ENCODE measurements at places on chromosomes 11 and 22. TPM values are rescaled to one million over a fixed set of nuclear protein-coding genes. Genes with fewer than 3 reads are reported as not detected.

PHOX2A gene
- not detected for polyA plus RNA-seq

MOB2 gene
- 29.7 TPM for polyA plus RNA-seq

EXPH5 gene
- 1.0 TPM for polyA plus RNA-seq

RIBC2 gene
- polyA plus RNA-seq = 0.20 TPM

CHCHD10 gene
- 36.7 TPM for polyA plus RNA-seq

CAVIN3 gene
- polyA plus RNA-seq = not detected

GRIA4 gene
- not detected for polyA plus RNA-seq

SLC22A8 gene
- polyA plus RNA-seq = not detected

DNA sequence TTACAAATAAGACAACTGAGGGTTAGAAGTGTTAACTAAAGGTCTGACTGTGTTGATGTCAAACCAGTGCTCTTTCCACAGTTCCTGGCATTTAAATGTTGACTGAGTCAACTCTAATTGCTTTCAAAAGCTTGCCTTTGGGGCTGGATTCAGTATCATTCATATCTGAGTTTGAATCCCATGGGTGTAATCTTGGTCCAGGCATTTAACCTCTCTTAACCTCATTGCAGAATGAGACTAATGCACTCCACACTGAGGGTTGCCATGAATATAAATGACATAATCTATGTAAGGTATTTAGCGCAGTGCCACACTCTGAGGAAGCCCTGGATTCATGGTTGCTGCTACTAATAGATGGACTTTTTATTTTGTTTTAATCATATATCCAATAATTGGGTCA, 274.3 kb downstream of the DDX10 start:
- no peaks in the 10 kb centered on the region for H3K27me3 ChIP-seq
- H3K4me1 ChIP-seq = no peaks in the 10 kb centered on the region
- DNase-seq = no peak
- peaks cover 25% of the 10 kb centered on the region for H3K36me3 ChIP-seq

GRCh38 chr22:17087498-17088131, 2.8 kb downstream of the IL17RA start:
- peaks cover 42% of the 10 kb centered on the region for H3K4me1 ChIP-seq
- peak; percentile 57 for DNase-seq
- peak overlapping the region; percentile 13 for H3K27ac ChIP-seq
- no peaks in the 10 kb centered on the region for H3K27me3 ChIP-seq

- no peaks in the 10 kb centered on the region for H3K36me3 ChIP-seq
- no peak overlapping the region for H3K27ac ChIP-seq
- no peak for DNase-seq
Observed at GRCh38 chr11:1773131-1773993, 9.6 kb upstream of the CTSD start.

DNA sequence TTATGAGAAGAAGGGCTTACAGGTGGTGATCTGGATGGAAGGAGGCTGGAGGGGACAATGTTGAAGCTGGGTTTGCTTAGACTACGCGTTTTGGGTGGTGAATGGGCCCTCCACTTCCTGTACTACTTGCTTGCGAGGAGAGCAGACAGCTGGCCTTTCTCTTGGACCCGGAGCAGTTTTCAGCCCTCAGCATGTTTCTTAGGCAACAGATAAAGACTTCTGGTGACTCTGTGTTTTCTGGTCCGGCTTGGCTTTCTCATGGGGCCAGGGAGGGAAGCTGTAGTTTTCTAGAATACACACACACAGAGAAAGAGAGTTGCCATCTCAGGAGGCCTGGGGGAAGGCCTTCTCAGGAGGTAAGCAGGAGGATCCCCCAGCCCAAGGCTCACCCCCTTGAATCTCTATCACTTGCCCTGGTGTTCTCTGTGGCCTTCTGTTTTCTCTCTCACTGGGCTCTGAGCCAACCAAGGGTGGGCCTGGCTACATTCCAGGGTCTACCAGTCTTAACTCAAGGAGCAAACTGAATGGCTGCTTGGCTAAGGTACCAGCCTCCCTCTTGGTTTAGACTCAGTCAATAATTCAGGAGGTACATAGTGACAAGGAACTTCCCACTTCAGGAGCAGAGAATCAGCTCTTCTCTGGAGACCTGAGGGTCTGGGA, 2.4 kb downstream of the CCS start:
- peaks cover 45% of the 10 kb centered on the region for H3K4me1 ChIP-seq
- peak overlapping the region; percentile 92 for H3K27ac ChIP-seq
- no peak for DNase-seq
- H3K4me3 ChIP-seq = peak overlapping the region; percentile 82
- H3K36me3 ChIP-seq = no peaks in the 10 kb centered on the region
- H3K27me3 ChIP-seq = no peaks in the 10 kb centered on the region

- DNase-seq = peak; percentile 5
- H3K27me3 ChIP-seq = peaks cover 15% of the 10 kb centered on the region
- no peaks in the 10 kb centered on the region for H3K4me1 ChIP-seq
- no peak overlapping the region for H3K27ac ChIP-seq
Observed at GRCh38 chr11:30143098-30143705, 87.6 kb upstream of the FSHB start.

DNA sequence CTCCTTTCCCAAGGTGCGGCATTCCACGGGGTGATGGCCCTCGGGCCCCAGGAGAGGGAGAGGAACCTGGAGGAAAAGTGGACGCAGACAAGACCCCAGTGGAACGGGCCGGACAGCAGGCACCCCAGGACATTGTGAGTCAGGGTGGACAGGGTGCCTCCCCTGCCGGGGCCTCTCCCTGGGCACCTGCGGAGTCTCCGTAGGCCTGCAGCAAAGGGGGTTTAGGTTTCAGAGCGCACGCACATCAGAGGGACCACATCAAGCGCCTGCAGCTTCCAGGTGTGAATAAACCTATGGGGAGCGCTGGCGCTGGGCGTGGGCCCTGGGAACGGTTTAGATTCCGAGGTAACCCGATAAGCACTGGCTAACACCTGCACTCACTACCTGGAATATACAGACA, 22.7 kb upstream of the FGF19 start:
- H3K27ac ChIP-seq = no peak overlapping the region
- DNase-seq = no peak
- H3K4me1 ChIP-seq = no peaks in the 10 kb centered on the region
- H3K36me3 ChIP-seq = no peaks in the 10 kb centered on the region
- peaks cover 46% of the 10 kb centered on the region for H3K27me3 ChIP-seq
- H3K4me3 ChIP-seq = no peak overlapping the region

DNA sequence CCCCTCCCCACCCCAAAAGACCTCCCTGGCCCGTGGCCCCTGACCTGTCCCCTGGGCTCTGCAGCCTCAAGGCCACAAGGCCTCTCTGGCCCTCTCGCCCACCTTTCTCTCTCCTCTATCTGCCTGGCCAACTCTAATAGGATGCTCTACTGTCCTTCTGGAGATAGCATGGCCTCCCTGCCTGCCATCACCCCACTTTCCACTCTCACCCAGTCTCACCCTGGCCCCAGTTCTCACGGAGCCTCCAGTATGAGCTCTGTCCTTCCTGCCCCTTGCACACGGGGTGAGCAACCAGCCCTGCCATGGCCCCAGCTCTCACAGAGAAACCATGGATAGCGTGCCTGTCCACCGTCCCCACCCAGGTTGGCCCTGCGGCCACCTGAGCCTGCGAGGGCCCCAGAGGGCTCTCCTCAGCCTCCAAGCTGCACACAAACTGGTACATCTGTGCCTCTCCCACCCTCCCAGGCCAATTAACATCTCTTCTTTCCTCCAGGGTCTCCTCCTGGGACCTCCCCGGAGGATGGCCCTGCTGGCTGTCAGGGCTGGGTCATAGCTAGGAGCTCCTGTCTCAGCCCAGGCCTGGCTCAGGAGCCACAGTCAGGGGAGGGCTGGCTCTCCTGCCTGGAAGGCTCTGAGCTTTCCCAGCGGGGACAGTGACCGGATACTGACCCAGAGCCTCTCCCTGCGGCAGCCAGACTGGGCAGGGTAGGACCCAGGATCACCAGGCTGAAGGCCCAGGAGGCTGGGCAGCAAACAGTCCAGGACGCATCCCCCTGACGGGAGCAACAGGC, 22.3 kb downstream of the RTN4R start:
- H3K4me3 ChIP-seq = no peak overlapping the region
- no peaks in the 10 kb centered on the region for H3K36me3 ChIP-seq

- peak overlapping the region; percentile 46 for H3K27ac ChIP-seq
- H3K27me3 ChIP-seq = no peaks in the 10 kb centered on the region
- H3K4me1 ChIP-seq = peaks cover 29% of the 10 kb centered on the region
- H3K4me3 ChIP-seq = no peak overlapping the region
Observed at GRCh38 chr22:23796461-23796860, 9.7 kb downstream of the SMARCB1 start.

GRCh38 chr11:105003151-105003550, 19.8 kb downstream of the CASP5 start:
- peaks cover 8% of the 10 kb centered on the region for H3K4me1 ChIP-seq
- H3K4me3 ChIP-seq = no peak overlapping the region
- DNase-seq = no peak
- H3K27ac ChIP-seq = peak overlapping the region; percentile 11
- H3K27me3 ChIP-seq = no peaks in the 10 kb centered on the region
- no peaks in the 10 kb centered on the region for H3K36me3 ChIP-seq

DNA sequence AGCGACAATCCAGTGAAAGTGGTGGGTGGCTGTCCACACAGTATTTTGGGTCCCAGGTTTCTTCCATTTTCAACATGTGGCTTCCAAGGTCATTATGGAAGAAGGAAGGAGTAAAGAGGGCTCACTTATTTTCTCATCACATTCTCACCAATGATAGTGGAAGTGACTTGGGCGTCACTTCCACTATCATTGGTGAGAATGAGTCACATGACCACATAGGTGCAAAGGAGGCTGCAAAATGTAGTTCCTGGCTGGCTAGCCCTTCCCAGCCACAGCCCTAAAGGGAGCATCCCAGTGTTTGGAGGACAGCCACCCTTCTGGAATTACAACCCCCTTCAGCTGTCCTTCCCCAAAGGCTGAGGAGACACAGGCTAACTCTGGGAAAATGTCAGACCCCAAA, 95.6 kb downstream of the TSPAN18 start:
- no peaks in the 10 kb centered on the region for H3K4me1 ChIP-seq
- H3K27ac ChIP-seq = no peak overlapping the region
- H3K4me3 ChIP-seq = no peak overlapping the region
- no peaks in the 10 kb centered on the region for H3K36me3 ChIP-seq
- H3K27me3 ChIP-seq = peaks cover 16% of the 10 kb centered on the region
- no peak for DNase-seq

GRCh38 chr22:37643225-37643847, 3.9 kb downstream of the SH3BP1 start:
- no peak overlapping the region for H3K4me3 ChIP-seq
- H3K4me1 ChIP-seq = peaks cover 25% of the 10 kb centered on the region
- no peaks in the 10 kb centered on the region for H3K27me3 ChIP-seq

- H3K27ac ChIP-seq = no peak overlapping the region
- no peak overlapping the region for H3K4me3 ChIP-seq
- no peaks in the 10 kb centered on the region for H3K36me3 ChIP-seq
- H3K4me1 ChIP-seq = peaks cover 5% of the 10 kb centered on the region
- DNase-seq = no peak
- peaks cover 19% of the 10 kb centered on the region for H3K27me3 ChIP-seq
Observed at GRCh38 chr11:69842746-69843528, 23.7 kb upstream of the FGF3 start.

DNA sequence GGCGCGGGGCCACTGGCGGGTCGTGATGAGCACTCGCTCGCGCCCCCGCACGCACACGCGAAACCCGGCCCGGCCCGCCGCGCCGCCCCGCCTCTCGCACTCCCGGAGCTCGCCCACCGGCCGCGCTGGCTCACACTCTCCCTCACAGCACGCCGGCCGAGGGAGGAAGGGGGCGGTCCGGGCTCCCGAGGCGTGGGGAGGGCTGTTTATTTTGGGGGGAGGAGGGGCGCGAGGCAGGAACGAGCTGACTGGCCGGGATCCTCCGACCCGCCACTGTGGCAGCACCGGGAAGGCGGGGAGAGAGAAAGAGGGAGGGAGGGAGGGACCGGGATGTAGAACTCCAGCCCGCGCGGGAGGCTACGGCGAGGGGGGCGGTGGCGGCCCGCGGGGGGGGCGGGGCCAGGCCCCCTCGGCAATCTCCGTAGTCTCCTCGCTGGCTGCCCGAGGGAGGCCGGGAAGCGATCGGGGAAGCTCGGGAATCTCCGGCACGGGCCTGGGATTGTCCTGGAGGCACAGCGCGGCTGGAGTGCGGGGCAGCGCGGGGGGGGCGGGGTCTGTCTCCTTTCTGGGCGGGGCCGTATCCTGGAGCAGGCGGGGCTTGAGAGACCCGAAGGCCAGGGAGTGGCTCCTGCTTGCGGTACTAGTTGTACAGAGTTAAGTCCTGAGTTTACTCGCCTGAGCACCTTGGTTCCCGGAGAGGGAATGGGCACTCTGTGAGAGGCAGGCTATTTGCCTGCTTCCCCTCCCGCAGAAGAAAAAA, at the start of gene RBFOX2:
Gene RBFOX2 (minus strand): TSS at position 179 of the 760 bp plus-strand sequence. CDS start 399 bp downstream, outside the sequence.
- peak; percentile 39 for DNase-seq
- peaks cover 72% of the 10 kb centered on the region for H3K27me3 ChIP-seq
- peaks cover 15% of the 10 kb centered on the region for H3K4me1 ChIP-seq
- peak within 1 kb of the TSS; percentile 12 for H3K27ac ChIP-seq
- H3K4me3 ChIP-seq = peak within 1 kb of the TSS; percentile 86

GRCh38 chr11:22626573-22627239, 1.1 kb upstream of the FANCF start:
- peak overlapping the region; percentile 95 for H3K4me3 ChIP-seq
- no peaks in the 10 kb centered on the region for H3K27me3 ChIP-seq
- DNase-seq = peak; percentile 29
- peaks cover 24% of the 10 kb centered on the region for H3K4me1 ChIP-seq
- H3K36me3 ChIP-seq = no peaks in the 10 kb centered on the region

- peaks cover 30% of the 10 kb centered on the region for H3K4me1 ChIP-seq
- peak overlapping the region; percentile 75 for H3K27ac ChIP-seq
- H3K4me3 ChIP-seq = no peak overlapping the region
Observed at GRCh38 chr11:35066783-35067423, 72.1 kb upstream of the CD44 start.

DNA sequence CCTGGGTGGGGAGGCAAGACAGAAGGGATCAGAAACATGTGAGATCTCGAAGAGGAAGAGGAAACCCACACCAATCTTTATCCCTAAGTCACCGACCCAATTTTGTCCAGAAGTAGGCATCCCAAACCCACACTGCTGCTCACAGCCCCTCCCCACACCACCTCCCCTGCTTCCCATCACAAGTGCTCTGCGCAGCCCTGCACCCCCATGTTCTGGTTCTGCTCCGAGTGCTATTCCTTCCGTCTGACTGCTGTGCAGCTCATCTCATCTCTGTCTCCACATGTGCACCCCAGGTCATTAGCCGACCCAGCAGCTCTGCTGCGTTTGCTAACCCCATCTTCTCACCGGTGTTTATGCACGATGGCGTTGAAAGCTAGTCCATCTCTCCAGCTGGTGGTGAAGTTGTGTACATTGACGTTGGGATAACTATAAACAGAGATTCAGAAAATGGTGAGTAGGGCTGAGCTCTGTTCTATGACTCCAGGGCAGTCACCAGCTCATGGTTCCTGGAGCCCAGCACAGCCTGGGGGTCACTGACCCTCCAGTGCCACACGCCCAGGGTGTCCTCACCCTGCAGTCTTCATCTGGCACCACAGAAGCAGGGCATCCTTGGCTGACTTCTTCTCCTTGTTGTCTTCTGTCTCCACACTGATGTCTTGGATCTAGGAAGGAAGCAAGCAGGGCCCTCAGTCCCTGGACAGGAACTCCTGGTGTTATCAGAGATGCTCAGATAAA, 15.1 kb downstream of the SPTBN2 start:
- no peak overlapping the region for H3K27ac ChIP-seq
- H3K36me3 ChIP-seq = no peaks in the 10 kb centered on the region
- peaks cover 5% of the 10 kb centered on the region for H3K4me1 ChIP-seq
- no peak overlapping the region for H3K4me3 ChIP-seq
